Liver (tissue), 10 donors: ENCODE measurements at places on chromosomes 6 and 20. TPM values are rescaled to one million over a fixed set of nuclear protein-coding genes. Genes with fewer than 3 reads are reported as not detected.

Gene ABHD16B
- polyA plus RNA-seq, result not detected

Gene SMIM8
- polyA plus RNA-seq, result 5.9 TPM

Gene RAB22A
- polyA plus RNA-seq, result 4.2 TPM

Gene TRDN
- not detected for polyA plus RNA-seq

Gene LPIN3
- polyA plus RNA-seq, result 7.0 TPM

Gene DLK2
- 0.08 TPM for polyA plus RNA-seq

Gene LRRC73
- 0.10 TPM for polyA plus RNA-seq

Gene DDX39B
- 75.0 TPM for polyA plus RNA-seq

Gene DSP
- 27.1 TPM for polyA plus RNA-seq

Gene VNN1
- polyA plus RNA-seq, result 62.6 TPM

Gene RHAG
- 0.07 TPM for polyA plus RNA-seq

Gene CBLN4
- polyA plus RNA-seq, result 0.09 TPM

Gene OLIG3
- not detected for polyA plus RNA-seq

Gene IRAK1BP1
- polyA plus RNA-seq, result 0.46 TPM

Gene SAYSD1
- polyA plus RNA-seq, result 9.1 TPM

Gene TBXT
- polyA plus RNA-seq, result not detected

Gene TBX18
- polyA plus RNA-seq, result 0.10 TPM

Gene ARFGAP1
- 11.2 TPM for polyA plus RNA-seq

Gene RAET1E
- polyA plus RNA-seq, result not detected

Gene CCM2L
- polyA plus RNA-seq, result 0.31 TPM

Gene TTLL9
- polyA plus RNA-seq, result 0.06 TPM

Gene CGA
- not detected for polyA plus RNA-seq

Gene SNAP91
- polyA plus RNA-seq, result not detected

Gene TTK
- polyA plus RNA-seq, result 0.70 TPM

Gene RIPOR3
- 5.6 TPM for polyA plus RNA-seq

Gene OTOR
- not detected for polyA plus RNA-seq

Gene SLPI
- 128 TPM for polyA plus RNA-seq

Gene LST1
- polyA plus RNA-seq, result 15.3 TPM

Gene ADGRB3
- 0.21 TPM for polyA plus RNA-seq

Gene GHRH
- polyA plus RNA-seq, result not detected

Gene C6orf52
- polyA plus RNA-seq, result 0.33 TPM

Gene LINC00237
- not detected for polyA plus RNA-seq

Gene LKAAEAR1
- 0.08 TPM for polyA plus RNA-seq

Gene ZBTB24
- 1.5 TPM for polyA plus RNA-seq

Gene CENPW
- polyA plus RNA-seq, result 1.7 TPM

Gene HSPA12B
- polyA plus RNA-seq, result 0.76 TPM

Gene TSPO2
- 0.46 TPM for polyA plus RNA-seq

Gene FLRT3
- polyA plus RNA-seq, result 5.1 TPM
